ENCODE measurements at places on chromosomes 3 and 15. TPM values are rescaled to one million over a fixed set of nuclear protein-coding genes. Genes with fewer than 3 reads are reported as not detected.

- peak; percentile 59 for DNase-seq
These were observed 132.9 kb upstream of the LRIG1 start for GRCh38 chr3:66633402-66634381.

GRCh38 chr3:132382267-132382666, 35.0 kb upstream of the DNAJC13 start:
- DNase-seq, result no peak

- no peak for DNase-seq
These were observed 120.2 kb downstream of the LRRC28 start for GRCh38 chr15:99371180-99372103.

GRCh38 chr3:99365979-99366378, 272.4 kb upstream of the COL8A1 start:
- DNase-seq, result no peak

DNA sequence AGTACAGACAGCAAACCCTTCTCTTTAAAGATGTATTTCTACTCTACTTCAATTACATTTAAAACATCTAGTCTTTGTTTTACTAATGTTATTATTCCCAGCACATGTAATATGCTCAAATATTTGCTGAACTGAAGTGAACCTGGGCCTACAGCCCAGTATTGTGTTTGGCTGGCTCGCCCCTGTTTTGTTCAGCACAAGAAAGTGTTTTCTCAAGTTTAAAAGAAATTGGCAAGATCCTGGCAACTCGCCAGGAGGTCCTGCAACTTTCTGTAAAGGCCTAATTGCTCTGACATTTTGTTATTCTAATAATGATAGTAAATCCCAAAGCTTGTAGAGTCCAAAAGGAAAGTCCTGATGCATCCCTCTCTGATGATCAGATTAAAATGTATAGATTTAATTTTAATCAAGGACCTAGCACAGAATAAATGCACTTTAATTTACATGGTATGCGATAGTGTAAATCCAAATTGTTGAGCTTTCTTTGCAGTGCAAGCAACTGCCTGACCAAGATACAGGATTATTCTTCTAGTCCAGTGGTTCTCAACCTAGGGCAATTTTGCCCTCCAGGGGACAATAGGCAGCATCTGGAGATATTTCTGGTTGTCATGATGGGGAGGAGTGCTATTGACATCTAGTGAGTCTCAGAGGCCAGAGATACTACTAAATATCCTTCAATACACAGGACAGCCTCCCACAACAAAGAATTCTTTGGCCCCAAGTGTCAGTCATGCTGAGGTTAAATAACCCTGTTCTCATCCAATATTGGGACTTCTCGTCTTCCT, 35.7 kb upstream of the TMOD3 start:
- DNase-seq, result peak; percentile 53

GRCh38 chr3:42661593-42662022, 8.1 kb downstream of the ZBTB47 start:
- no peak for DNase-seq

GRCh38 chr15:66760968-66761725, 59.1 kb downstream of the SMAD6 start:
- DNase-seq, result no peak

GRCh38 chr3:59480486-59480995, 430.7 kb upstream of the CFAP20DC start:
- DNase-seq, result no peak

DNA sequence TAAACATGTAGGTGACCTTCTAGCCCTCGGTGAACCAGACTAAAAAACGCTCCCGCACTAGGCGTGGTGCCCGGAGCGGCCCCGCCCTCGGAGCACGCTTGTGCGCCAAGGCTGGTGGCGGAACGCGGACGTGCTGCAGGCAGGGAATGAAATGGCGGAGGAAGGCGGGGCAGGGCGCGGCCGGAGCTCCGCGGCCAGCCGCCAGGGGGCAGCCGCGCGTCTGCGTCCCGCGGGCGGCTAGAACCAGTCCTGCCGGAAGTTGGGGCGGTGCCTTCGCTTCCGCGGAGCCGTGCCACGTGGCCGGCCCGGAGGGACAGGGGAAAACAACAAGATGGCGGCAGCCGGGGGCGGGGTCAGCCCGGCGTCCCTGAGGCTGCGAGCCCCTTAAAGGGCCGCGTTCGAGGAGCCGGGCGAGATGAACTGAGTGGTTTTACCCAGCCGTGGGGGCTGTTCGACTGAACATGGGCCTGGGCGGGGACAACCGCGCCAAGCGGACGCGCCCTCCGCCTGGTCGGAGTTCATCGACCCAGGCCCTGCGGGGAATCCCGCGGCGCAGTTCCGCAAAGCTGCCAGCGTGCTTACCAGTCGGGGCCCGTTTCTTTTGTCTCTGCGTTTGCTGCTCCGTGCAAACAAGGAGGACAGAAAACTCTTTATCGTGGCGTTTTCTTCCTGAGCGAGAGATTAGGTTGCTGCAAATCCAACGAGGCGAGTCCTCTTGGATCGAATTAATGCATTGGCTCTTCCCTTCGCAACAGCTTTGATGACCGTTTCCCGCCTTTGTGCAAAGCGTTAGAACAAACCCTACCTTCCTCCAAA, 90.9 kb upstream of the CHD2 start:
- DNase-seq, result peak; percentile 99

- no peak for DNase-seq
These were observed 937.9 kb downstream of the FHIT start for GRCh38 chr3:60313231-60313798.

DNA sequence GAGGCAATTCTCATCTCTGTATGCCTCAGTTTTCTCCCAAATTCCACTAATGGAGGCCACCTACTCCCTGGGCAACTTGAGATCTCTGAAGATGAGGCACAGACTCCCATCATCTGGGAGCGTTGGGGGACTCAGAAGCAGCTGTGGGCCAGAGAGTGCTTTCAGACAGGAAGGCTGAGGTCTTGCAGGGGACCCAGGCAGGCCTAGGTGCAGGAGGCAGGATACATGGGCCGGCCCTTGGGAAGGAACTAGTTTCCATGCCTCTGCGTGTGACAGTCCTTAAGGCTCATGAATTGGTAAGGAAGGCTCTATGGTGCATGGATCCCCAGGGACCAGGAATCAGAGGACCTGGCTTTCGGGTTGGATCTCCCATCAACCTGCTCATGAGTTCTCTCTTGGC, 14.5 kb downstream of the BMF start:
- DNase-seq, result no peak

- DNase-seq, result no peak
These were observed 6.4 kb downstream of the TMEM158 start for GRCh38 chr3:45219694-45220093.

DNA sequence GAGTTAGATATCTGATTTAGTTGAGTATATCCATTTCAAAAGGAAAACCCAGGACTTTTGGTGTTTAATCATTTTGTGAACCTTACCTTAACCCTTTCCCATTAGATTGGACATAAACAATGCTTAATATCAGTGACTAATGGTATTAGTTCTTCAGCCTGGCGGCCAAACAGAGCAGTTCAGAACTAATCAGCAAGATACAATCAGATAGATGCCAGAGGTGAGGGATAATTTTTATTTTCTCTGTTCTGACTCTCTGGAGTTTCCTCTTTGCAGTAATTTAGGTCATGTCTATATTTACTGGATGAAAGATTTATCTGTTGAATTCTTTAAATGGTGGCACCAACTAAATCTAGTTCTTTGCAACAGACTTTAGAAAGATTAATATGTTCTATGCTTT, 337.8 kb downstream of the ROBO2 start:
- DNase-seq, result no peak

DNA sequence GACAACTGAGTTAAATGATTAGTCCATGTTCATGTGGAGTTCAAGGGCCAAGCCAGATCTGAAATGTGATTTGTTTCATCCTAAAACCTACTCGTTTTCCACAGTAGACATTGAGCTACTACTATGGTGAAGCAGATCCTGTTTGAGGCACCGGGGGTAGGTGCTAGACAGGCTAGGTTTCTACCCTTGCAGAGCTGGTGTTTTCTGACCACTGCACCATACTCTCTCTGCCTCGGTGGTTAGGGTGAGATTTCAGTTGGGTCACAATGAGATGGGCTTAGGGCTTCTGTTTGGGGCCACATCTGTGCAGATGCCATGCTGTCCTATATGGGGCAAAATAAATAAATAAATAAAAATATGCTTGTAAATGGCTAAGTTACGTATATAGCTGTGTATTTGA, 99.3 kb downstream of the OXNAD1 start:
- DNase-seq, result no peak

DNA sequence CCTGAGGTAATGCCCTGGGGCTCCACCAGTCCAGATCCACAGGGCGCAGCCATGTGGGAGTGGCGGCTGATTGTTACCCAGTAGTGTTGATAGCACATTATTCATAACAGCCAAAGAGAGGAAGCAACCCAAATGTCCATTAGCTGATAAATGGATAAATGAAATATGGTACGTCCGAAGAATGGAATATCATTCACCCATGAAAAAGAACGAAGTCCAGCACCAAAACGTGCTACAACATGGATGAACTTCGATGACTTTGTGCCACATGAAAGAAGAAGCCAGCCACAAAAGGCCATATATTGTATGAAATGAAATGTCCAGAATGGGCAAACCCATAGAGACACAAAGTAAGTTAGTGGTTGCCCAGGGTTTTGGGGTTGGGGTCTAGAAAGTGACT, 6.4 kb downstream of the SMAD6 start:
- DNase-seq, result no peak

- DNase-seq, result no peak
These were observed 28.5 kb upstream of the MYO5C start for GRCh38 chr15:52324109-52324508.

GRCh38 chr3:132326251-132326650, 9.0 kb downstream of the ACP3 start:
- no peak for DNase-seq

DNA sequence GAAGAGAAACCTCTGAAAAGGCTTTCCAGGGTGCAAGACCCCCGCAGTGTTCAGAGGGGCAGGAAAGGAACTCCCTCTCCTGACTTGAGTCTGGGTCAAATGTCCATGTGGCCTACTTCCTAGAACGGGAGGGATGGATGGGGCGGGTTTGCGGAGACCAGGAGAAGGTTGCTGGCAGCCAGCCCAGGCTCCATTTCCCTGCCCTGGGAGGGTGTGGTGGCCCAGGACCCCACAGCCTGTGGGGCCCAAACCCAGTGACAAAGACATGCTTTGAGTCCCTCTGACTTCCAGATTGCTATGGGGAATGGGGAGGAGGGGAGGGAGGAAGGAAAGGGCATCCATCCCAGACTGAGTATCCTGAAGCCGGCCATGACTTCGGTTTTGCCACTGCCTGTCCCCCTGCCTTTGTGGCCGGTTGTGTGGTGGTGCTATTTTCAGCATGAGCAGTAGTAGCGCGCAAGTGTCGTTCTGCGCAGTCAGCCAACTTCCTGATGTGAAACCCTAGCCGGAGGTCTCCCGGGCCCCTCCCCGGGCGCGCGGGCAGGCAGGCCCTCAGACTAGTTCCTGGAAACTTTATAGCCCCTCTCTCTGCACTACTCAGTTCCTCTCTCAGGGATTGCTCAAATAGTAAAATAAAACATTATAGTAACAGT, 24.4 kb downstream of the MAGEF1 start:
- peak; percentile 87 for DNase-seq

GRCh38 chr3:113051787-113052186, 61.0 kb downstream of the GTPBP8 start:
- peak; percentile 62 for DNase-seq

- no peak for DNase-seq
These were observed 2.3 kb downstream of the POPDC2 start for GRCh38 chr3:119657887-119658702.

DNA sequence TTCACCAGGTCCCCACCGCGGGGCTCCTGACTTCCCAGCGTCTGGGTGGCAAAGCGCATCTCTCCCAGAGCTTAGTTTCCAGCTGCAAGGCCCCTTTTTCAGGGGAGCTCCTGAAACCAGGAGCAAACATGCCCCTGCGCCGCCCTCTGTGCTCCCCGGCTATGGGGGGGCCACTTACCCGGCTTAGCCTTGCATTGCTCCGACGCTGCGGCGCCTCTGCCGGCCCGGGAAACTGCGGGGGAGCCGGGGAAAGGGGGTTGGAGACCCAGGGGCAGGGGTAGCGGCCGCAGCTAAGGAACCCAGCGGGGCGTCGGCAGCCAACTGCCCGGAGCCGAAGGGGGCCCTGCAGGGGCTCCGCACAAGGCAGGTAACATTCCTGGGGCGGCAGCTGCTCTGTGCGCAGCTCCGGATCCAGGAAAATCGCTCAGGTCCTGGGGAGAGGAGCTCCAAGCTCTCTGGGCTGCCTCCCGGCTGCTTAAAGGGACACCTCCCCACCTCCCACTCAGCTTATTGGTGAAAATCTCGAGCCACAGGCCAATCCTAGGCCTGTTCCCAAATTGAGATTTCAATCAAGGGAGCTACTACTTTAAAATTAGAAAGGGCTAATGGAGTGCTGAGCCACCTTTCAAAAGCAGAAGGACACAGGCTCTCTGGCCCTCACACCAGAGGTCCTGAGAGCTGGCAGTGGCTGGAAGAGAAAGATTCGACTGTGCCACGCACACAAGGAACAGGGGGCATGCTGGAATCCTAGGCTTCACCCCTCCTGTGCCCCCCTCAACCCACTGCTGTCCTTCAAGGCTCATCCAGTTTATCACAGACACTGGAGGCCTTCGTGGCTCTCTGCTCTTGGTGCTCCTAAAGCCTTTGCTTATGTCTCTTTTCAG, 42.7 kb upstream of the PRICKLE2 start:
- peak; percentile 79 for DNase-seq

- no peak for DNase-seq
These were observed 4.5 kb downstream of the NDUFB5 start for GRCh38 chr3:179608931-179609720.

DNA sequence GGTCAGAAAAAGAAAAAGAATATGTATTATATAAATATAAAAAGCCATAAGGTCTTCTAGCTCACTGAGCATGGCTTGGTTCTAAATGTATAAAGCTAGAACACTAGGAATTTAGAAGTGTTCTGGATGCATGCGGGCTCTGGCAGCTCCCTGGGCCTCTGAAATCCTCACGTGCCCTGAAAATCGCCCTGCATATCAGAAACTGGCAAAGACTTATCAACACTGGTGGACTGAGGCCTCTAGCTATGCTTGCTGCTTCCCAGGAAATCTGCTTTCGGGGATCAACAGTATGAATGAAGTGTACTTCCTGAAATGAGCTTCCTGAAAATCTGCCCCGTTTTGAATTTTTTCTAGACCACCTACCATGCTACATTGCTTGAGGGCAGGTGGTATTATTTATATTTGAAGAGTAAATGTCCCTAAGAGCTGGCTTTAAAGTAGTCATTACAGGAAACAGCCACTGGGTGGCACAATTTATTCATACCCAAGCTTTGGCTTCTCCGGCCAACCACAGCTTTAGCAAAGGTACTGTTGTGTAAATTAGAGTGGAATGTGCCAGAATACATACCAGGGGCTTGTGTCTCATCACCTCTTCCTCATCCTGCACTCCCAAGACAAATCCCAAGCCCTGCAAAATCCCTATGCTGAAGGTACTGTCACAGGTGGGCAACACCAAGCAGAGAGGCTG, 17.7 kb downstream of the CRTAP start:
- DNase-seq, result peak; percentile 51

Gene SLCO2A1
- polyA plus RNA-seq, result 1.4 TPM

Gene LMAN1L
- not detected for polyA plus RNA-seq

Gene SENP8
- polyA plus RNA-seq, result 7.7 TPM

Gene TCTA
- 16.8 TPM for polyA plus RNA-seq

Gene SLC6A6
- polyA plus RNA-seq, result 4.2 TPM

Gene UCN2
- not detected for polyA plus RNA-seq

Gene PDE8A
- polyA plus RNA-seq, result 33.2 TPM

All from muscle of arm (tissue), 14 donors.